ENCODE measurements at places on chromosomes 5 and 9.

DNA sequence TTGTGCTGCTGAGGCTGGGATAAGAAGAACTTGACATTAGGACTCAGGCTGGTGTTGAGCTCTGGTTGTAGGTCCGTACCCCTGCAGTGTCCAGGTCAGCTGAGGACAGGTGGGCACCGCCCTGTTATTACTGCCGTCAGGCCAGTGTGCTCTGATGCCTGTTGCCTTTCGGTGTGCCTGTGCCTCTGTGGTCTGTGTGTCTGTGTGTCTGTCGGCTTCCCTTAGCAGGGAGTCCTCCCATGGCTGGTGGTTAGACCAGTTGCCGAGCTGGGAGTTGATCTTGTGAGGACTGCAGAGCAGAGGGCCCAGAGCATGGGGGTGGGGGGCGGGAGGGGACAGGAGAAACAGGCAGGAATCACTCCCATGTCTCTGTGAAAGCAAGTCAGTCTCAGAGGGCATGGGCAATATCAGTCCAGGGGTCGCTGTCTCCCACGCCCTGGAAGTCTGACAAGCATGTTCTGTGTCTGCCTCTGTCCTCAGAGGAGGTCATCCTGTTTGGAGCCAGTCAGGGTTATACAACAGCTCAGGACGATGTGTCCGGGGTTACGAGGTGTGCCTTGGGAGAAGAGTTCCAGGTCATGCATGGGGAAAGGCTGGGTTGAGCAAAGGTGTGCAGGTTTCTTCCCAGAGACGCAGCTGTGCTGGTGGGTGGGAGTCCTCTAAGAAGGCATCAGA is 67.3 kb upstream of the GARNL3 start:
- no peak for DNase-seq

DNA sequence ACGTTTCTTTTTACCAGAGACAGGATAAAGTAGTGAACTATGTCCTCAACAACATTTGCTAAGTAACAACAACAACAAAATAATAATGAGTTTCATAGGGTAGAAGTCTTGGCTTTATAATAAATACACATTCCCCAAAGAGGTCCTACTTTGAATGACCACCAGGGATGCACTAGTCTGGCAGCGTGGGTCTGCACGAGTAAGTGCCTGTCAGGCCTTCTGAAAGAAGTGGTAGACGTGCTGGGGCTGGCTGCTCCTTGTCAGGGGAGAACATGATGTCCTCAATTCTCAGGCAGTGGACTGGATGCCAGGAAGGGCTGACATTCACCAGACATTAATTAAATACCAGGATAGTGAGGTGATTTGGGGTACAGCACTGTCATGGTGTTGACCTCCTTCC is 331.1 kb downstream of the TMEM38B start:
- DNase-seq, result no peak

DNA sequence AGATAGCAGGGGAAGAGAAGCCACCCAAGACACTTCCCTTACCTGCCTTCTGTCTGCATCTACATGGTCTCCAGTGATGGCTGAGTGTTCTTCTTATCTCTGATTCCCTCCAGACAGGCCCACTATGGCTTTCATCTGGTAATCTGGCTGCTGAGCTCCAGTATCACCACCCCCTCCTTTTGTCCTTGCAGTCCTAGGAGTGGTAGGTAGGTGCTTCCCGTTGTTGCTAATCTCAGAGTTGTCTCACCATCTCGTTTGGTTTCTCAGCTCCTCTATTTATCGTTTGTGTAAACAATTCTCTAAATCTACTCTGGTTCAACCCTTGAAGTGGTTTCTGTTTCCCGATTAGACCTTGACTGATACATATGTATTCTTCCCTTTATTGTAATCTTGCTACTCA is 243.8 kb upstream of the RFX3 start:
- DNase-seq, result no peak

DNA sequence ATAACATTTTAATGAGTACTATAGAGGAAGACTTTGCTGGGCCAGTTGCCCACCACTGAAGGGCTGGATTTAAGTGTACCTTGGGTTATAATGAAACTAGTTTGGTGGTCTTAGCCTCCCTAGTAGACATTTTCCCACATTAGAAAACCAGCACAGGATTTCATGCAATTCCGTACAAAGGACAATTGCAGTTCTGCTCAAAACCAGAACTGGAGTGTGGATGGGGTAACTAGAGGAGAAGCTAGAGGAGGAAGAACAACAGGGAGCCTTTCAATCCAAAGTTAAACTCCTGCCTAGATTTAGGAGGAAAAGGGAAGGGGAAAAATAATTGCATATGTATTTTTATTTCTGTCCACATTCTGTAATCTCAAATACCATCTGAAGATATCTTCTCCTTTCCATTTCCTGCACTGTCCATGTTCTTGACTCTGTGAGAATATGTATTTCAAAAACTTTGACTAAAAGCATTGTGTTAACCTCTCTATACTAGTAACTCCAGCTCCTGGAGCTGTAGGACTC is 97.5 kb upstream of the SSBP2 start:
- no peak for DNase-seq

GRCh38 chr5:759781-760362 is 24.7 kb downstream of the ZDHHC11B start:
- DNase-seq, result no peak

- DNase-seq, result no peak
Observed at GRCh38 chr9:132703336-132703735, 33.1 kb downstream of the GTF3C4 start.

DNA sequence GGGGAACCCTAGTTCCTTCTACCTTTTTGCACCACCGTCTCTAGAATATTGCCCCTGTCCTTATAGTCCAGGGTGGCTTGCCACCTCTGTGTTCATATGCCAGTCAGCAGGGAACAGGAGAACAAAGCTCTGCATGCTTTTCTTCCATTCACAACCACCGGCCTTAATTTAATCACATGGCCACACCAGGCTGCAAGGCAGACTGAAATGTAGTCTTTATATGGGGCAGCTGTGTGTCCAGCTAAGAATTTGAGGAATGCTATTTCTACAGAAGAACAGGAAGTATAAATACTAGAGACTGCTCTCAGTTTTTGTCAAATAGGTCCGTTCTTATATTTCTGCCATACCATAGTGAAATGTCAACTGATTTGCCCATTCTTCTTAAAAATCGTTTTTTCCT is 5.8 kb downstream of the C5orf22 start:
- DNase-seq, result no peak

- DNase-seq, result no peak
Observed at GRCh38 chr9:77451507-77451906, 196.6 kb downstream of the GNA14 start.

GRCh38 chr5:181181650-181182565 is 23.1 kb downstream of the TRIM7 start:
- no peak for DNase-seq

- DNase-seq, result no peak
Observed at GRCh38 chr9:14533867-14534640, 159.2 kb downstream of the ZDHHC21 start.

GRCh38 chr9:82558855-82559630 is 503.9 kb downstream of the RASEF start:
- no peak for DNase-seq

DNA sequence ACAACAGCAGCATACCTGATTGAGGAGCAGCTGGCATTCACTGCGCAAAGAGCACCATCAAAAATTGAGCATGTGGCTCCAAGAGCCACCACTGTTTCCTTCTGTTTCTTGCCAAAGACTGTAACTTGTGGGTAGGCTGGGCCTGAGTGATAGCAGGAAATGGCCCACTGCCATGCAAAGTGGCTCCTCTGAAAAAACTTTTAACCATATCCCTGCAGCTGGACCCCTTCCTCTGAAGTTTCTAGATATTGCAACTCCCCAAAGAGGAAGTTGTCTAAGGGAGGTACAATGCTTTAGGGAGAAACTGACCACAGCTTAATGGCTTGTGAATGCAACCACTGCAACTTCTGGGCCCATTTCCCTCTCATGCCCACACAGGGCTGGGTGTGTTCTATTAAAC is 355.4 kb upstream of the PDE4D start:
- DNase-seq, result no peak

DNA sequence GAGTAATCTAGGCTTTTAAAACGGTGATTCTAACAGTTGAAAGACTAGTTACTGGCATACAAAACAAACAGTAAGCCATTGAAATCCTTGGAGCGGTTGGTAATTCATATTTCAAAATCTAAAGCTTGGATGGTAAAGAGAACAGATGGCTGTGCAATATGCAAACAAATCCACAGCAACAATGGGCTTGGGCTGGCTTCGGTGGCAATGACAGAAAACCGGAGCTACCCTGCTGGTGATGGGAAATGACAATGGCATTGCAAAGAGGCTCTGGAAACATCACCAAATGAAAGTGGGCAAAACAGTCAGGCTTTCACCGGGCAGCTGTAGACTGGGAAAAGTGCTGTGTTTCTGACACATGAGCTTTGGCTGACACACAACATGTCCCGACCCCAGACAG is 42.2 kb downstream of the MED27 start:
- no peak for DNase-seq

GRCh38 chr5:56984445-56984844 is 32.5 kb upstream of the MIER3 start:
- DNase-seq, result no peak

DNA sequence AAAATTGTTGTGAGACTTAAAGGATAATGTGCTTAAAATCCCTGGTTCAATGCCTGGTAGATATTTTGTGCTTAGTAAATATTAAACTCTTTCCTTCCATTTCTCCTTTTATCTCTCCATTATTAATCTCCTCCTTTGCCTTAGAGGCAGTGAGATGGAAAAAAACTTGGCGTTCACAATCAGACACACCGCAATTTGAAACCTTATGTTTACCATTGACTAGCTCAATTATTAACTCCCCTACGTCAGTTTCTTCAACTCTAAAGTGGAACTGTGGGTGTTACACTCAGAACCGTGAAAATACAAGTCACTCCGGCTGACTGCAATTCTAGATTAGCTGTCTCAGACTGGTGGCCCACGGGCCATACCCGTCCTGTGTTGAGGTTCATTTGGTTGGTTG is 327.2 kb downstream of the DEPDC1B start:
- DNase-seq, result no peak

- no peak for DNase-seq
Observed at GRCh38 chr9:78133751-78134150, 102.1 kb upstream of the CEP78 start.

DNA sequence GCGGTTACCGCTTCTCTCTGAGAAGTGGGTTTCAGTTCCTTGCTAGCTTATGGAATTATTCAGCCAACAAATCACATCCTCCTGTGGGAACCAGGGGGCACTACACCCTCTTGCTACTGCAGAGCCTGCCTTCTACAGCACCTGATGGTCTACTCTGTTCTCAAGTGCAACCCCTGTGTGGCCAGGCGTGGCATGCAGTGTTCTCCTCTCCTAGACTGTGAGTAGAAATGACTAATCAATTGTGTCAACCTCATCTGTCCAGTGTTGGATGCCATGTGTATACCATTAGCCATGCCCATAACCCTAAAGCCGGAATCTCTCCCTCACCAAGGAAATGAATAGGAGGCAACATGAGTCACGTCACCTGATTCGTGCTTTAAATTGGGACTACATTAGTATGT is 117.2 kb upstream of the LIFR start:
- DNase-seq, result no peak

- no peak for DNase-seq
Observed at GRCh38 chr5:72387985-72388384, 67.8 kb downstream of the PTCD2 start.
